ENCODE measurements at places on chromosomes 11 and 22.

DNA sequence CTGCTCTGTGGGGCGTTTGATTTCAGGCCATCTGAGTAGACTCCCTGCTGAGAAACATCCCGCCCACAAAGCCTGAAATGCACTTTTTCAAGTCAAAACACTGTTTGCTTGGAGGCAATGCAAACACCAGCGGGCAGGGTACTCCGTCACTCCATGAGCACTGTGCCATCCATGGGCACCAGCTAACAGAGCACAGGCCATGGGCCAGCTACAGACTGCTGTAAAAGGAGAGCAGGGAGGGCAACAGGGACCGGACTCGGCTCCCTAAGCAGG lies 16.6 kb upstream of the EFCAB6 start:
- no peak for DNase-seq

DNA sequence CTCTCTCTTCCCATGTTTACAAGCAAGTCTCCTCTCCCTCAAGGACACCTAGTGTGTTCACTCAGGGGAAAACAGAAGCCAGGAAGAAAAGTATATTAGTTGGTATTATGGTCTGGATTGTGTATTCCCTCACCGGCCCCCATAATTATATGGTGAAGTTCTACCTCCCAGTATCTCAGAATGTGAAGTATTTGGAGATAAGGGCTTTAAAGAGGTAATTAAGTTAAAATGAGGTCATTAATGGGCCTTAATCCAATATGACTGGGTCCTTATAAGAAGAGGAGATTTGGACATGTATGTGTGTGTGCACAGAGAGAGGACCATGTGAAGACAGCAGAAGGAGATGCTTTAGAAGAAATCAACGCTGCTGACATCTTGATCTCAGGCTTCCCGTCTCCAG lies 26.5 kb upstream of the THY1 start:
- no peak for DNase-seq

- DNase-seq = no peak
These were observed 401.5 kb downstream of the TBC1D22A start for GRCh38 chr22:47163856-47164513.

- DNase-seq = no peak
These were observed 4.0 kb downstream of the PLEKHB1 start for GRCh38 chr11:73650400-73650799.

DNA sequence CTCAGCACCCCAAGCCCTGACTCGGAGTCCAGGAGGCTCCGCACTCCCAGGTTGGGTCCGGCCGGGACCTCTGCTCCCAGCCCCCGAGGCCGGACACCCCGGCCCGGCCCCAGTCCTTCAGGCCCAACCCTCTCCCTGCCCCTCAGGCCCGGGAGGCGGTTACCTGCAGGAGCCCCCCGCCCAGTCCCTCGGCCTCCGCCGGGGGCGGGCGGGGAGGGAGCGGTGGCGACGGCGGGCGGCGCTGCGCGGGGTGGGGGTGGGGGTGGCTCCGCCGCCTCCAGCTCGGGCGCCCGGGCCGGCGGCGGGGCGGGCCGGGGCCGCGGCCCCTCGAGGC lies 310 bp downstream of the TCF20 start:
- DNase-seq = no peak

DNA sequence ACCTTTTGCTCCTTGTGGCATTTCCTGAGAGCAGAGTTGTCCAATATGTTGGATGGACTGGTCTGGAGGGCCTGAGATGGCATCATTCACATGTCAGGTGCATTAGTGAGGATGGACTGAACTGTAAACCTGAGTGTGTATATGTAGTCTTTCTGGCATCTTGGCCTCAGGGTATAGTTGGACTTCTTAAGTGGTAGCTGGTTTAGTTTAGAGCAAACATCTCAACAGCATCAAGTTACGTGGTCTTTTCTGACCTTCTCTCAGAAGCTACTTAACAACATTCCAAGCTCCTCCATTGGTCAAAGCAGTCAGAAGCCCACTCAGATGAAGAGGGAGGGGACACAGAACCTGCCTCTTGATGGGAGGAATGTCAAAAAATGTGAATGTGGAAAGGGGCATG lies 829.9 kb downstream of the METTL15 start:
- no peak for DNase-seq

DNA sequence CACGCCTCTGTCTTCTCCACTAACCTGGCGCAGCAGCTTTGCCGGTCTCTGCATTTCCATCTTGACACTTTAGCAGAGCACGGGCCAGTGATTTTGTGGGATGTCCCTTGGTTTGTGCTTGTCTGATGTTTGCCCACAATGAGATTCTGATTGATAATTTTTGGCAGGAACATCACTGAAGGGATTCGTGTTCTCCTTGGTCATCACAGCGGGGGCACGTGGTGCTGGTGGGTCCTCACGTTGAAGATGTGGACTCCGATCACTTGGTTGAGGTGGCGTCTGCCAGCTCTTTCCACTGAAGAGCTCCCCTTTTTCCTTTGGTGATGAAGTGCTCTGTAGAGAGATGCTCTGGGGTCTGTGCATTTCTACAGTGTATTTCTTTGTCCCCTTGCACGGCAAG lies 37.2 kb downstream of the TBC1D22A start:
- DNase-seq = no peak

GRCh38 chr11:132187386-132187785 lies 817.0 kb downstream of the NTM start:
- DNase-seq = no peak

- no peak for DNase-seq
These were observed 274.6 kb downstream of the BRD1 start for GRCh38 chr22:49553076-49553475.

- DNase-seq = no peak
These were observed 1.1 kb downstream of the PELI3 start for GRCh38 chr11:66467756-66468155.

DNA sequence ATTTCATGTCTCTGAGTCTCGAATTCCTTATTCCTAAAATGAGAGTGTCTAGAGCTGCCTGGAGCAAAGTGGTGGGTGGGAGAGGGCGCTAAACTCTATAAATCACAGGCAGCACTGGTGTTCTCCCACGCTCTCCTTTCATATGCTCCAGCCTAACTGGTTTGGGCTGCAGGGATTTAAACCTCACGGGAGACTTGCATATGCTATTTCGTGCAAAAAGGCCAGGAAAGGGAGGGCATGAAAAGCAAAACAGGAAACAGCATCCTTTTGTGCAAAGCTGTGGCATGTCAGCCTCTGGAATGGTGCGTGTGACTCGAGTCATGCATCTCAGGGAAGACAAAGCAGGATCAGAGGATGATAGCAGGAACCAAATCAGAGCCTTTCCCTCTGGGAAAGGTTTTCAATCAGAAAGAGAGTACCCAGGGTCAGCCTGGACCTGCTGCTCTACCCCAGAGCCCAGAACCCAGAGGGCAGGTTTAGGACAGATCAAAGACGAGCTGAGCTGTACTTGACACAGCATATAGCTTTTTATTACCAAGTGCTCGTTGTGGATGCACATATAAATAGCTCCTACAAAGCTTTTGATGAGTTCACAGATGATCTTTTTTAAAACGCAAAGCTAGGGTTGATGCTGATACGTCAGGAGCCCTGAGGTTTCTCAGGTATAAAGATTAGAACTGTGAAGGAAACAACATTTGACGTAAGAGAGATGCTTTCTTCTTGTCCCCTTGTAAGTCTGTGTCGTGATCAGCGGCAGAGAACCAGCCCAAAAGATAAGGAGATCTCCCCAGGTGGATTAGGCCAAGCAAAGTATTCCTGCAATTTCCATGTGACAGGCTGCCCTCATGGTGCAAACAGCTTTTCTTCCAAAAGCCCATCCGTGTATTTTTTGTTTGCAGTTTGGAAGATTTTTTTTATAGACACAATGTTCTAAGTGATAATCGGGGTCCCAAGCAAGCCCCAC lies 46.2 kb upstream of the YWHAH start:
- DNase-seq = no peak

DNA sequence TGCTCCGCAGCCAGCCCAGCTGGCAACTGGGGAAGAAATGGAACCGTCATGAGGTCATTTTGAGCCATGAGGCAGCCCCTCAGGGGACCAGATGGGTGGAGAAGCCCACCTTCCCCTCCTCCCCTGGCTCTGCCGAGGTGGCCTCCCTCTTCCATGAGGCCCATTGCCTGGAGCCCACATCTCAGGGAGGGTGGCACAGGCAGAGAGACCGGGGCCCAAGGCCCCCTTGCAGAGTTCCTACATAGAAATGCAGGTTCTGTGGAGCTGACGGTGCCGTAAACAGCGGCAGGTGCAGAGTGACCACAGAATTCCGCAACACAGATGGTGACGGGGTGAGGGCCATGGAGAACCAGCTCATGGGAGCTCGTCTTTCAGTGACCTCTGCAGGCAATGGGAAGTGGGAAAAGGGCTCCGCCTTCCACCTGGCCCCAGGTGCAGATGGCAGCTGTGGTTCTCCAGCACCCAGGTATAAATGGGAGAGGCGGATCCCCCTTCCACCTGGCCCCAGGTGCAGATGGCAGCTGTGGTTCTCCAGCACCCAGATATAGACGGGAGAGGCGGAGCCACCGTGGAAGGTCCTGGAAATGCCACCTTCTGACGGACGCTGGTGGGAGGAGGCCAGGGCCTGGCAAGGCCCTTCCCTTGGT lies 765.4 kb downstream of the BRD1 start:
- DNase-seq = no peak

- DNase-seq = no peak
These were observed 19.8 kb upstream of the EHF start for GRCh38 chr11:34601085-34601444.

GRCh38 chr11:3956748-3957147 lies 101.3 kb downstream of the STIM1 start:
- DNase-seq = no peak

- DNase-seq = no peak
These were observed 54.1 kb downstream of the MCAM start for GRCh38 chr11:119262668-119263351.

GRCh38 chr11:121422675-121423074 lies 29.4 kb upstream of the SORL1 start:
- no peak for DNase-seq

- no peak for DNase-seq
These were observed 1281.1 kb downstream of the TBC1D22A start for GRCh38 chr22:48043581-48043980.

DNA sequence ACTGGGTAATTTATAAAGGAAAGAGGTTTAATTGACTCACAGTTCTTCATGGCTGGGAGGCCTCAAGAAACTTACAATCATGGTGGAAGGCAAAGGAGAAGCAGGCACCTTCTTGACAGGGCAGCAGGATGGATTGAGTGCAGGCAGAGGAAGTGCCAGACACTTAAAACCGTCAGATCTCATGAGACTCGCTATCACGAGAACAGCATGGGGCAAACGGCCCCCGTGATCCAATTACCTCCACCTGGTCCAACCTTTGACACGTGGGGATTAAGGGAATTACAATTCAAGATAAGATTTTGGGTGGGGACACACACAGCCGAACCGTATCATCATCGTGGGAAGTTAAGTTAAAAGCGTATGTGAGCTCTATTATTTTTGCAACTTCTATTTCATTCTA lies 71.4 kb upstream of the SYN3 start:
- no peak for DNase-seq

GRCh38 chr11:32561835-32562234 lies 21.8 kb upstream of the EIF3M start:
- DNase-seq = no peak

DNA sequence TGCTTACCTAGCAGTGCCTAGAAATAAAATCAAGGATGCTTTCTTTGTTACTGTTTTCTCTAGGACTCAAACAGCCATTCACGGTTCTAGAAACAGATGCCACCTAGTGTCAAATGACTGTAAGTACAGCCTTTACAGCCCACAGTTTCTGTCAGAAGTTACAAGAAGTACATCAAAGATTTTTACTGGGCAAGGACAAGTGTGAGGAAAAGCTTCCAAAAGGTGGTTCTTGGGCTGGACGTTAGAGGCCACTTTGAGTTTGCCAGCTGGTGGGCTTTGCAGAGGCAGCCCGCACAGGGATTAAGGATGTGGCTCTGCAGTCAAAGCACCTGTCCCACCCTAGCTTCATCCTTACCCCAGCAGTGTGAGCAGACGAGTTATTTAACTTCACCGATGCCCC lies 6.9 kb downstream of the KMT5B start:
- DNase-seq = no peak

GRCh38 chr11:33912405-33913361 lies 20.8 kb upstream of the LMO2 start:
- no peak for DNase-seq

DNA sequence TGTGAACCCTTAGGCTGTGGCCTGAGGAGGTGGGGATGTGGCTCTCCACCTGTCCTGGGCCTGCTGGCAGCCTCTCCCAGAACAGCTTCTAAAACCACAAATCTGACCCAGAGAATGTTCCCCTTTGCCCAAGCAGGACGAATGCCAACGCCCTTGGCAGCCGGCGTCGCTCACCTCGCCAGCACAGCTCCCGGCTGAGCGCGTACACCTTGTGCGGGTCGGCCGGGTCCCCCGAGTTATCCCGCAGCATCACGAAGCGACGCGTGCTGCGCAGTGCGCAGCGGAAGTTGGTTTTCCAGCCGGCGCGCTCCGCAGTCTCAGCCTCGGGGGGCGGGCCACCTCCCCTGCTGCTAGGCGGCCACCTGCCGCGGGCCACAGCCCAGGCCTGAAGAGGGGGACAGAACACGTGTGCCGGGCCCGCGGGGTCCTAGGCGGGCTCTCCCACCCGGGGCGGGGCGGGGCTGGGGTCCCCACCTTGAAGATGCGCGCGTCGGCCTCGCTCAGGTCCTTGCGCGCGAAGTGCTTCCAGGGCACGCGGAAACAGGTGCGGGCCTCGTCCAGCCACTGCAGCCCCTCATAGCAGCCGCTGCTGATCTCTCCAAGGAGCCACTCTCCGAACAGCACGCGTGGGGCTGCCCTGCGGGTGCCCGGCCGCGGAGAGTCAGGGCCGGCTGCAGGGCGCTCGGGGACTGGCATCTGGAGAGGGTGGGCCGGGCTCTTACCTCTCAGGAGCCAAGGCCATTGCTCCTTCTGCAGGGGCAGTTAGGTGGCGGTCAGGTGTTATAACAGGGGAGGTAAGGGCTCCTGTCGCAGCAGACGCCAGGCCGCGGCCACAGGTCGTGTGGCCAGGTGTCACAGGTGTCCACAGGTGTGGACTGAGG lies 887 bp downstream of the IRF7 start:
- no peak for DNase-seq

GRCh38 chr11:8963569-8964323 lies 496 bp downstream of the TMEM9B start:
- no peak for DNase-seq

- DNase-seq = no peak
These were observed 104.1 kb downstream of the TBC1D22A start for GRCh38 chr22:46866591-46866990.

DNA sequence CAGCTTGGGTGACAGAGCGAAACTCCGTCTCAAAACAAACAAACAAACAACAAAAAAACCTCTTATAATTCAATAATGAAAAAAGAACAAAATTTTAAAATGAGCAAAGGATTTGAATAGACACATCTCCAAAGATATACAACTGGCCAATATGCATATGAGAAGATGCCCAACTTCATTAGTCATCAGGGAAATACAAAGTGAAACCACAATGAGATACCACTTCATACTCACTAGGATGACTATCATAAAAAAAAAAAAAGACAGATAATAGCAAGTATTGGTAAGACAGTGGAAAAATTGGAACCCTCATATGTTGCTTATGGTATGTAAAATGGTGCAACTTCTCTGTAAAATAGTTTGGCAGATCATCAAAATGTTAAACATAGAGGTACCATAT lies 28.7 kb upstream of the BARX2 start:
- no peak for DNase-seq
